ENCODE measurements at places on chromosomes 7 and 10.

DNA sequence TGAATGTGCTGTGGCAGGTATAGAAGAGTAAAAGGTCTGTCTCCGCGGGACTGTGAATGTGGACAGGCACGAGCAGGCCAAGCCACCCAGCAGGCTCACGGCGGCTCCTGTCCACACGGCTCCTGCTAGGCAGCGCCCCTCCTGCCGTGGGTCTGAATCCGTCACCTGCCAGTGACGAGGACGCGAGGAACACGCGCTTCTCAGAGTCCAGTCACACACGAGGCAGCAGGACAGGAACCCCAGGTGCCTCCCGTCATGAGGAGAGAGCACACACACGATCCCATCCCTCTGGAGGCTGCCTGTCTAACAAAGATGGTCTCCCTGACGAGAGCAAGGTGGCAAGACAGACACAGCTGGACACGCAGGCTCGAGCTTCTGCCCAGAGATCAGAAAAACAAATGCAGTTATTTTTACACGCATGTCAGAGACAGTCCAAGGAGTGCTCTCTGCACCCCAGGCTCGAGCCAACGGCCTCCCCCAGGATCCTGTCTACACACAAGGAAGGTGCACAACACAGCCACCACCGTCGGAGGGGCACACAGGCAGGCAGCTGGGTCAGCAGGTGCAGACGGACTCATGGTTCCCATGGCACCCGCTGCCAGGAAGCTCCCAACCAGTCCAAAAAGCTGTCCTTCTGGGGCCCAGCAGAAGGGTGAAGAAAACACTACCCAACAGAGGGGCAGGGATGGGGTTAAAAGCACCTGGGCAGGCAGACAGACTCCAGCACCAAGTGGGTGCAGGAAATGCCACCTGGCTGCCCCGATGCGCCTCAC is 103.2 kb downstream of the MAD1L1 start:
- DNase-seq, result no peak

DNA sequence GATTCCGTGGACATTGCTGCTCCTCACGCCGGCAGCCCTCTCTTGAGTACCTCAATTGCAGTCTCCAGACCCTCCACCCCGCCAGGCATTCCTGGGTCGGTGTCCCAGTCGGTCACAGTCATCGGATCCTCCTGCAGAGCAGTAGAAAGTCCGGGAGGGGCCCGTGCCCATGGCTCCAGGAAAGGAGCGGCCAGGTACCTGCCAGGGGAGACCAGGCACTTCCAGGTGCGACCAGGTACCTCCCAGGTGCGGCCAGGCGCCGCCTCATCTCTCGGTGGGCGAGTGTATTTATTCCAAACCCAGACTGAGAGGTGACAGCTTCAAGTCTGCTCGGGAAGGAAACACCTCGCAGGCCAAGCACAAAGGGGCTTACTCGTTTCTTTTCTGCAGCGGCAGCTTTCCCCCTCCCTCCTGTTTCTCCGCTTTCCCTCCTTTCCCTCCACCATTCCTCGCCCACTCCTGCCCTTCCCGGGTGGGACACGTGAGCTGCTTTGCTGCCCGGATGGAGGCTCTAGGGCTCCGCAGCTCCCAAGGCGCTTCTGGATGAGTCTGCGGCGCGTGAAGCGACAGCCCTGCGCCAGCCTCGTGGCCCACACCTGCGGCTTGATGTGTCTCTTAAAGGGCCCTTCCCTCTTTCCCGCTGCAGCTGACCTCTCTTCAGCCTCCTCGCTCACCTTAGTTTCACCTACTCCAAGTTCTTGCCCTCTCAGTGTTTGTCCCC is 39.4 kb upstream of the AGK start:
- peak; percentile 1 for DNase-seq

DNA sequence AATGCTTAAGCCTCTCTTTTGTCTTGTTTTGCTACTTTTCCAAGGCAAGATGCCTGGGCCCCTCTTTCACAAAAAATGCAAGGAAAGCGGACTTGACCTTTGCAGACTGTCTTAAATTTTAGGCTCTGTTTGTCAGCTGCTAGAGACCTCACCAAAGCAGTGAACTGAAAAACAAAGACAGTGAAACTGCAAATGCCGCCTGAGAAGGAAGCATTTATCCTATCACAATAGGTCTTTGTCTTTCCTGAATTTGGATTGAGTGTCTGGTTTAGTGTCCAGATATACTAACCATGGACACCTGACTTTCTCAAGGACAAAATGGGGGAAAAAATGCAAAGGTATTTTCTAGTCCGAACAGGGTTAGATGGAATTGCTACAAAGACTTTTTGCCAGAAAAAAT is 256.9 kb downstream of the INHBA start:
- no peak for DNase-seq

DNA sequence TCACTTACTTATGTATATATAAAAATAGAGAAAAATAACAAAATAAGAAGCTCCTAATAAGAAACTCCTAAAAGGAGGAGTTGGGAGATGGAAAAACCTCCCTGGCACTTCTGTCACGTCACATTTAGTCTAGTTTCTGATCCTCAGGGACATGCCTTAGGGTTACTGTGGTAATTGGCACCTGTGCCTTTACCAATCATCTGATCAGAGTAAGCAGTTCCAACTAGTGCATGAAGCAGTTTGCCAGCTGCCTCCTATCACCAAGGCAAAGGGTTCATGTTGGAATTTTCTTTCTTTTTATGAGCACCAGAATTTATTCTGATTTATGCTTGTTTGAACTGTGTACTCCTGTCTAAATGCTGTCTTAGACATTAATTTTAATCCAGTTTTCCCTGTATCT is 49.9 kb downstream of the ARL4A start:
- DNase-seq, result no peak

DNA sequence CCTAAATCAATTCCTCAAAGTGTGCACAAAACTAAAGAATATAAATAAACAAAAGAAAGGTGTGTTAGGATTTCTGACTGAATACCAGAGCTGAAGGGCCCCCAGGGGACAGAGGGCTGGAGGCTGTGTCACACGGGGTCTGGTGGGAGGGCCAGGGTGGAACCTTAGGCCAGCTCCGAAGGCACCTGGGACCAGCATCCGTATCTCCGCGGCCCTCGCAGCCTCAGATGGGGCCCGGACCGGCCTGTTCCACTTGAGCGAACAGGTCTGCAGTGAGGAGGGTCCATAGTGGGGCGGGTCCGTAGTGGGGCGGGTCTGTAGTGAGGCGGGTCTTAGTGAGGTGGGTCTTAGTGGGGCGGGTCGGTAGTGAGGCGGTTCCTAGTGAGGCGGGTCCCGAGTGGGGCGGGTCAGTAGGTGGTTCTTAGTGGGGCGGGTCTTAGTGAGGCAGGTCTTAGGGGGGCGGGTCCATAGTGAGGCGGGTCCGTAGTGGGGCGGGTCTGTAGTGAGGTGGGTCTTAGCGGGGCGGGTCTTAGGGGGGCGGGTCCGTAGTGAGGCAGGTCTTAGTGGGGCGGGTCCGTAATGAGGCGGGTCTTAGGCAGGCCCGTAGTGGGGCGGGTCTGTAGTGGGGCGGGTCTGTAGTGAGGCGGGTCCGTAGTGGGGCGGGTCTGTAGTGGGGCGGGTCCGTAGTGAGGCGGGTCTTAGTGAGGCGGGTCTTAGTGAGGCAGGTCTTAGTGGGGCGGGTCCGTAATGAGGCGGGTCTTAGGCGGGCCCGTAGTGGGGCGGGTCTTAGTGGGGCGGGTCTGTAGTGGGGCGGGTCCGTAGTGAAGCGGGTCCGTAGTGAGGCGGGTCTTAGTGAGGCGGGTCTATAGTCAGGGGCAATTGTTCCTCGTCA is 15.1 kb downstream of the GPR146 start:
- no peak for DNase-seq

DNA sequence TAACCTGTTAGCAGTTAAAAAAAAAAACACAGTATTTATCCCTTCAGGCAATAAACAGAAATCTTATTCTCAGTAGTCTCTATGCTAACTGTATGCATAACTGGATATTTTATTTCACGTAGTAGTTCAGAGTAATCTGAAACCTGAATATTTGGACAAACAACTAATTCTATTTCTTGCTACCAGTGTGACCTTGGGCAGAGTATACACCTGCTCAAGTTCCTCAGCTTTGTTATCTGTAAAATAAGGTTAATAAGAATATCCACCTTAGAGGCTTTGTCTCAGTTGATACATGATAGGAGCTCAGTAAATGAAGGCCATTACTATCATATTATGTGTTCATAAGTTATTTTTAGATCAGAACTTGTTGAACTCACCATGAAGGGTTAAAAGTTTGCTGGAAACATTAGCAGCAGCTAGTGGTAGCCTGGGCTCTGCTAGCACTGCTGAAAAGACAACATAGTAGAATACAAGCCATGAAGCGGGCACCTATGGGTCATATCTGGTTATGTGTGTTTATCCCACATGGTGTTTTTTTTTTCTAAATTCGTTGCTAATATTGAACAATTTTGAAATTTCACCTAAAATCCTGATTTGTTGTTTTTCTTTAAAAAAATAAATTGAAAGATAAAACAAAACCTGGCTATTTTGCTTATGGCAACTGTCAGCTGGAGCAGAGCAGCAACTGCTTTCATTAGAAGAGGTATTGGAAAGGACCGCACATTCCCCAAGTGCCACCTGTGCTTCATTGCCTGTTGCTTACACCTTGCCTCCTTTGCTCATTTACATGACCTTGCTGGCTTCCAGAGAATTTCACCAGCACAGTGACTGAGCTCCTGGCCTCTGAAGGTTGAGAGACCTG is 303.0 kb downstream of the PRKG1 start:
- DNase-seq, result no peak

- no peak for DNase-seq
Measured at GRCh38 chr10:68137171-68137570, 27.9 kb downstream of the MYPN start.

- no peak for DNase-seq
Measured at GRCh38 chr10:133180965-133181639, 21.1 kb downstream of the KNDC1 start.

DNA sequence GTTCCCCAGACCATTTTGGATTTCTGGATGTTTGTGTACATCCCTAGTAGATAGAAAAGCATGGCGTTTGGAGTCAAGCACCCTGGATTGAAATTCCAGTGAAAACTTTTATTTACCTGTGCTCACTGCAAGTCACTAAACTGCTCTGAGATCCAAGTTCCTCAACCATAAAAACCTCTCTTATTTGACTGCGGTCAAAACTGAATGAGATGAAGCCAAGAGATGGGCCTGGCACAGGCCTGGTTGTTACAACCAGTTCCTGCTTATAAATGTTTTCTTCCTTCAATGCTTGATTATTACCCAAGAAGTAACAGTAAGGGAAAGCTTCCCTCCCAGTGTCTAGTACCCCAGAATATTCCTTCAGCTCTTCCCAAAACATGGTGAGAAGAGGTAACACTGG is 70.9 kb upstream of the HPS1 start:
- no peak for DNase-seq

- DNase-seq, result no peak
Measured at GRCh38 chr10:27390681-27391080, 113.4 kb upstream of the RAB18 start.

- no peak for DNase-seq
Measured at GRCh38 chr7:85475071-85475470, 288.2 kb upstream of the SEMA3D start.

DNA sequence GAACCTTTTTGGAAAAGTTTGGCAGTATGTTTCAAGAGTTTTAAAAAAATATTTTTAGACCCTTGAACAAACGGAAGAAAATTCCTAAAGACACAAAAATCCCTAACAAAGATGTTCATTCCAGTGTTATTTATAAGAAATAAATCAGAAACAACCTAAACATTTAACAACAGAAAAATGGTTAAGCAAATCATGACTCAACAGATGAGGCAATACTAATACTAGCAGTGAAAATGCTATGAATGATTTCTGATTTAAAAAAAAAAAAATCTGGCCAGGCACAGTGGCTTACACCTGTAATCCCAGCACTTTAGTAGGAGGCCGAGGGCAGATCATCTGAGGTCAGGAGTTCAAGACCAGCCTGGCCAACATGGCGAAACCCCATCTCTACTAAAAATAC is 61.0 kb downstream of the ARHGAP12 start:
- no peak for DNase-seq

DNA sequence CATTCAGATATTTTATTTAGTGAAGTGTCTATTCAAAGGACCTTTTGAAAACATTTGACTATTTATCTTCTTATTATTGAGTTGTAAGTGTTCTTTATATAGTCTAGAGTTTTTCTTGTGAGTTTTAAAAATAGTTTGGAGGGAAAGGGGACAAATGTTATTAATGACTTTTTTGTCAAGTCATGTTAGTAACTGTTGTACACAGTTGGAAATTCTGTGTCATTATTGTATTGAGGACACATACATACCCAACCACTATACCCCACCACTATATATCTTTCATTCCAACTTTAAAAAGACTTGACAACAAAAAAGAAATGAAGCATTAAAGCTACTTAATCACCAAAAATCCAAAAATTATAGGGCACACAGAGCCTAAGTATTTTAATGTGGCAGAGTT is 53.2 kb upstream of the OIT3 start:
- no peak for DNase-seq

DNA sequence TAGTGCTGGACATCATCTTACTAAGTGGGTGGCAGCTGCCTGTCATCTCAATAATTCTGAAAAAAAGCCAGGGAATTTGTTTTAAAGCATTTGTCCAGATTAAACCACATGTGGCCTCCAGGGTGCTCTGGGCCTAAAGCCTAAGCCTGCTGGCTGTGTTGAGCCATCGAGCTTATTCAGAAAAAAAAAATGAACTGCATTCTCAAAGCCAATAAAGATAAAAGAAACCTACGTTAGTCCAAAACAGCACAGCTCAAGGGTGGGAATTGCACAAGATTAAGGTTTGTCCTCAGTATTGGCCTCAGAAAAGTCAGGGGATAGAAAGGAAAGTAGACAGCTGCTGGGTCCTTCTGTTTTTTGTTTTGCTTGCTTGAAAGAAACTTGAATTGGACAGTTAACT is 22.6 kb upstream of the PRTFDC1 start:
- no peak for DNase-seq

DNA sequence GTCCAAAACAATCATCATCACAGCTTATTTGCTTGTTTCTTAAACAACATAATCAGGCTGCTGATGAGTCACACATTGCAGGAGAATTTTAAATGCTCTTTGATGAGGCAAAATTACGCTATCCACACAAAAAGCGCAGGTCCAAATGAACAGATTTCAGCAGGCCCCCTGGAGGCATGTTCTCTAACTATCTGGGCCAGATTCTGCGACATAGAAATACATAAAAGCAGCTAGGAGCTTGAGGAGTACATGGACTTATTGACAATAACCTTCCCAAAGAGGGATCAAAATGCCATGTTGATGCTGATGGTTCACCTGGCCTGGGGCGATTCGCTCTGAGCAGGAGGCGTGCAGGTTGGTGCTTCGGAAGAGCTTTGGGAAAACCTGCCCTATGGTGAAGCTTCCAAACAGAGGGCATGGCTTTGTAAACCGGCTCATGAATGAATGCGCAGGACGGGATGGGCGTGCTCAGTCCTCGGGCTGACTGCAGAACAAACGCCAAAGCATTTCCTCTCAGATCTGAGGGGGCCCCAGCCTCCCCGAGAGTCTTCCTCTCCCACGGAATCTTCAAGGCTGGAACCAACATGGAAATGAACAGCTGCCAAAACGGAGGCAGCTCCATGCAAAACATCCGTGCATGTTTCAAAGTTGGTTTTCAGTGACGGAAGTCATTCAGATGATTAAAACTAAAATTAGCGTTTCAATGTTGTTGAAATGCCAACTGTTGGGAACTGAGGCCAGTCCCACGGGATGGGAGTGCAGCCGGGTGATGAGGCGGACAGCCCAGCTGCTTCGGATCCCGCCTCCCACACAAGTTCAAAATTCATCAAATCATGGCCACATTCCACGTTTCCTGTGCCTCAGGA is 179.6 kb downstream of the TCERG1L start:
- no peak for DNase-seq

GRCh38 chr7:139924461-139924860 is 95.4 kb downstream of the TBXAS1 start:
- no peak for DNase-seq

- DNase-seq, result no peak
Measured at GRCh38 chr7:23332910-23333612, 33.9 kb downstream of the MALSU1 start.

Measured in kidney epithelial cell (primary cell).